ENCODE measurements at places on chromosomes 3 and 15. TPM values are rescaled to one million over a fixed set of nuclear protein-coding genes. Genes with fewer than 3 reads are reported as not detected.

Gene TIMP4
- polyA plus RNA-seq, result not detected

DNA sequence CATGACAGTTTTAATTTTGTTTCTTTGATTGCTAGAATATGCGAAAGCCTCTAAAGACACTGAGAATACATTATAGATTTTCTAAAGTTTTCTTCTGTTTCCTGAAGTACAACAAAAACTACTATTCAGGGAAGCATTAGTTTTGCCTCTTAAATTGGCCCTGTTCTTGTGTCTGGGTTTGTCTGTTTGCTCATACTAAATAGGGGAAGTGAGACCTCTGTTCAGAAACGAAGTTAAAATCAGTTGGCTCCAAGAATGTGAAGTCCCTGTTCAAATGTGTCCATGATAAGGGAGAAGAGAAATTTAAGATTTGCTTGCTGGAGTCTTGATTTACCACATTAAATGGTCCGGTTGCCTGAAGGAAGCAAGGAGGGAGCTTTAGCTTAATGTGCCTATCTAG, 327.3 kb upstream of the GBE1 start:
- no peaks in the 10 kb centered on the region for H3K4me1 ChIP-seq
- no peaks in the 10 kb centered on the region for H3K36me3 ChIP-seq
- no peak overlapping the region for H3K27ac ChIP-seq
- H3K4me3 ChIP-seq, result no peak overlapping the region
- H3K27me3 ChIP-seq, result no peaks in the 10 kb centered on the region

DNA sequence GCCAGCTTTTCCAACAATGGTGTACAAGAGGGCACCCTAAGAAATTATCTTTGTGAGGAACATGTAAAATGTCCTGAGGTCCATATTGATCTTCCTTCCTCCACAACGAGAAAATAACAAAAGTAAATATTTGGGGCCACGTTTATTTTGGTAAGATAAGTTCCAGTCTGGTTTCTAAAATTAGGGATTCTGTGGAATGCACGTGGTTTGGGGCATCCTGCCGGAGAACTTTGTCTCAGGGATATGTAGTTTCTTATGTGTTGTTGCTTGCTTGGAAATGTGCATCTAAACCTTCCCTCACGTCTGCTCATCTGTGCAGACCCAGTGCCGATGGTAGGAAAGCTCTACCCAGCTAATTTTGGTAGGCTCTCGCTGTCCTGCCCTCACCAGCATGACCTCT, 62.8 kb downstream of the CTDSPL start:
- peaks cover 6% of the 10 kb centered on the region for H3K4me1 ChIP-seq
- no peak overlapping the region for H3K4me3 ChIP-seq
- no peak overlapping the region for H3K27ac ChIP-seq
- H3K36me3 ChIP-seq, result peaks cover 6% of the 10 kb centered on the region
- no peak for DNase-seq

- H3K4me3 ChIP-seq, result no peak overlapping the region
- H3K27me3 ChIP-seq, result no peaks in the 10 kb centered on the region
- H3K36me3 ChIP-seq, result peaks cover 4% of the 10 kb centered on the region
- peak overlapping the region; percentile 38 for H3K27ac ChIP-seq
Observed at GRCh38 chr3:119205209-119205608, 31.8 kb downstream of the UPK1B start.

- H3K4me1 ChIP-seq, result no peaks in the 10 kb centered on the region
- peaks cover 23% of the 10 kb centered on the region for H3K36me3 ChIP-seq
- no peak for DNase-seq
- H3K4me3 ChIP-seq, result no peak overlapping the region
- H3K27me3 ChIP-seq, result no peaks in the 10 kb centered on the region
- H3K27ac ChIP-seq, result no peak overlapping the region
Observed at GRCh38 chr3:196519718-196520082, 4.6 kb upstream of the SMCO1 start.

Gene PCBP4
- 2.4 TPM for polyA plus RNA-seq

GRCh38 chr3:151328298-151328995, 902 bp downstream of the P2RY13 start:
- H3K27ac ChIP-seq, result peak overlapping the region; percentile 2
- peak overlapping the region; percentile 61 for H3K4me3 ChIP-seq
- peak; percentile 60 for DNase-seq
- peaks cover 7% of the 10 kb centered on the region for H3K4me1 ChIP-seq

DNA sequence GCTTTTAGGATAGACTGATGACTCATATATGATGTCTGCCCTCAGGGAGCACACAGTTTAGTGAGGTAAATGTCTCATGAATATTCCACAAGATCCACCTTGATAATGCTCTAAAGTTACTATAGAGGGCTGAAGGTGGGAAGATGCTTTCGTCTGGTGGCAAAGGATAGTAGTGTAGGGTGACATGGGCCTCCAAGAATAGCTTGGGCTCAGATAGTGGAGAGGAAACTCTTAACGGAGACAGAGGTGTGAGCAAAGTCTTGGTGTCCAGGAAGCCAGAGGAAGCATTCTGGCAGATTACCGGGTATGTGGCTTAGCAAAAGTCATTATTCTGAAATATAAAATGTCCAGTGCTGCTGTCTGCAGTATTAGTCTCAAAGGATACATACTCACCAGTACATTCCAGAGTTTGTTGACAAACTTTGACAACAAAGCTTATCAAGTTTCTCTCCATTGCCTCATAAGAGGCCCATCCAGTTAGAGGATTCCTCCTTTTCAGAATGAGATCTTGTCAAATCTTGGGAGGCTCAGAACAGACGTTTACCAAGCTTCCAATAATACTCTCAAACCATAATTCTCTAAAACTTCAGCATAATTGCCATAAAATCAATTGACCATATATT, 316.7 kb downstream of the LPP start:
- no peak overlapping the region for H3K4me3 ChIP-seq
- no peak overlapping the region for H3K27ac ChIP-seq
- peaks cover 4% of the 10 kb centered on the region for H3K36me3 ChIP-seq
- no peaks in the 10 kb centered on the region for H3K27me3 ChIP-seq

- no peak overlapping the region for H3K27ac ChIP-seq
- no peaks in the 10 kb centered on the region for H3K27me3 ChIP-seq
- H3K4me3 ChIP-seq, result no peak overlapping the region
- no peak for DNase-seq
- H3K4me1 ChIP-seq, result peaks cover 25% of the 10 kb centered on the region
Observed at GRCh38 chr15:65906396-65906795, 37.1 kb downstream of the RAB11A start.

DNA sequence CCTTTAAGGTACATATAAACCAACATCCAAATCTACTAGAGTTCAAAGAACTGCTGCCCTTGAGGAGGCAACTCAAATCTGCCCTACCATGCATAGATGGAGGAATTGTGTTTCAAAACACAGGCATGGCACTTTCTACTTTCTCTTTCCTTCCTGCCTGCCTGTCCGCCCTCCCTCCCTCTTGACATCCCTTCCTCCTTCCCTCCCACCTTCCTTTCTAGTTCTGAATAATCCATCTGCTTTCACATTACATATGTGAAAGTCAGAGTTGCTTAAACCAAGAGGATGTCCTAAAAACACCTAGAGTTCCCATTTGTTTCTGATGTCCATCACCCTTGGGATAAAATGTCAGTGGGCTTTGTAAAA, 537.6 kb downstream of the FOXP1 start:
- no peaks in the 10 kb centered on the region for H3K27me3 ChIP-seq
- peaks cover 93% of the 10 kb centered on the region for H3K4me1 ChIP-seq
- H3K27ac ChIP-seq, result peak overlapping the region; percentile 56

- no peak for DNase-seq
- H3K4me3 ChIP-seq, result no peak overlapping the region
- H3K36me3 ChIP-seq, result no peaks in the 10 kb centered on the region
- H3K27ac ChIP-seq, result no peak overlapping the region
- H3K27me3 ChIP-seq, result no peaks in the 10 kb centered on the region
Observed at GRCh38 chr3:156635034-156635433, 39.4 kb upstream of the TIPARP start.

Measured in naive thymus-derived CD8-positive, alpha-beta T cell (primary cell).